A549 treated with RU486 at 1 μM for 4 hours (cell line): ENCODE measurements at places on chromosomes 7 and 10. TPM values are rescaled to one million over a fixed set of nuclear protein-coding genes. Genes with fewer than 3 reads are reported as not detected.

OR2A1 gene
- total RNA-seq: not detected in 5 replicates

ZNF467 gene
- total RNA-seq: 0.78 to 2.0 TPM (median 1.1 TPM) in 5 replicates

HOXA4 gene
- 2.0 to 2.9 TPM (median 2.4 TPM) in 5 replicates for total RNA-seq

AS3MT gene
- total RNA-seq: 0.94 to 4.9 TPM (median 4.8 TPM) in 5 replicates

CCDC7 gene
- total RNA-seq: 0.22 to 1.5 TPM (median 0.54 TPM) in 5 replicates

LIPF gene
- not detected in 5 replicates for total RNA-seq

FAM237B gene
- total RNA-seq: not detected in 5 replicates

OPN1SW gene
- not detected in 5 replicates for total RNA-seq

HMX3 gene
- total RNA-seq: 0.12 TPM in 1 of 5 replicates, not detected in the others

CFTR gene
- 0.06 to 0.24 TPM in 2 of 5 replicates, not detected in the others for total RNA-seq

APBB1IP gene
- 9.0 to 10.8 TPM (median 10.0 TPM) in 5 replicates for total RNA-seq

AKR1E2 gene
- total RNA-seq: 5.9 to 7.5 TPM (median 6.3 TPM) in 5 replicates

CNPY1 gene
- not detected in 5 replicates for total RNA-seq

FGL2 gene
- total RNA-seq: not detected in 5 replicates

SPDYE16 gene
- not detected in 5 replicates for total RNA-seq

GRB10 gene
- 57.3 to 85.3 TPM (median 72.2 TPM) in 5 replicates for total RNA-seq

TRIM50 gene
- total RNA-seq: not detected in 5 replicates

KLHL7 gene
- total RNA-seq: 17.4 to 25.0 TPM (median 24.4 TPM) in 5 replicates

SFXN3 gene
- 39.7 to 48.0 TPM (median 42.5 TPM) in 5 replicates for total RNA-seq

EBF3 gene
- total RNA-seq: 0.08 to 0.21 TPM (median 0.15 TPM) in 5 replicates

DKK1 gene
- 328 to 429 TPM (median 377 TPM) in 5 replicates for total RNA-seq

COL28A1 gene
- total RNA-seq: 0.33 to 0.99 TPM (median 0.49 TPM) in 5 replicates

GBX1 gene
- 0.17 to 0.45 TPM in 2 of 5 replicates, not detected in the others for total RNA-seq

NOS3 gene
- total RNA-seq: 0.15 to 0.55 TPM (median 0.49 TPM) in 5 replicates

CPN1 gene
- total RNA-seq: 0.18 to 0.43 TPM (median 0.39 TPM) in 5 replicates

ZEB1 gene
- total RNA-seq: 6.3 to 10.5 TPM (median 8.7 TPM) in 5 replicates

CFAP46 gene
- total RNA-seq: 1.1 to 1.8 TPM (median 1.3 TPM) in 5 replicates

LARP4B gene
- 27.5 to 37.4 TPM (median 35.4 TPM) in 5 replicates for total RNA-seq

GNAI1 gene
- total RNA-seq: 26.2 to 41.9 TPM (median 39.4 TPM) in 5 replicates

SFMBT2 gene
- 5.9 to 11.0 TPM (median 10.8 TPM) in 5 replicates for total RNA-seq

HOXA6 gene
- total RNA-seq: 0.98 to 2.1 TPM (median 1.5 TPM) in 5 replicates

JCAD gene
- total RNA-seq: 7.7 to 8.7 TPM (median 7.7 TPM) in 5 replicates

PRKAR2B gene
- 1.7 to 3.9 TPM (median 3.3 TPM) in 5 replicates for total RNA-seq

INA gene
- 22.5 to 30.0 TPM (median 26.3 TPM) in 5 replicates for total RNA-seq

TMEM176B gene
- total RNA-seq: 0.20 TPM in 1 of 5 replicates, not detected in the others

ZNF248 gene
- total RNA-seq: 2.6 to 6.5 TPM (median 4.0 TPM) in 5 replicates

EPO gene
- 0.07 to 0.23 TPM in 2 of 5 replicates, not detected in the others for total RNA-seq
